ENCODE measurements at places on chromosomes 1 and 21. TPM values are rescaled to one million over a fixed set of nuclear protein-coding genes. Genes with fewer than 3 reads are reported as not detected.
A peak's percentile ranks its signal among the peaks of the same experiment; 100 is the strongest.

DNA sequence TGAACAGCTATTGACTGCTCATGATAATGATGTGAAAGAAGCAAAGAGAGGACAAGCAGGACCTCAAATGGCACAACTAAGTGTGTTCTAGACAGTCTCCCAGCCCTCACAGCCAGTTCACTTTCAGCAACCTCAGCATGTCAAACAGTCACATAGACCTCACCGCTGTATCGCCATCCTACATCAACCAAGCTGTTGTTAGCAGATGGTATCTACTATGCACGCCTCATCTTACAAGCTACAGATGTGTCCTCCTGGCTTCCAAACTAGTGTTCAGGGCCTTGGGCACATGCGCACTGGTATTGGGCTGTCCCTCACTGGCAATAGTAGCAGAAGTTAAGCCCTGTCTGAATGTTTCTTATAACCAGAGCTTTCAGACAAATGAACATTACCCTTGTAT lies 28.4 kb downstream of the EVI5 start:
- H3K27ac ChIP-seq = no peak overlapping the region
- no peaks in the 10 kb centered on the region for H3K27me3 ChIP-seq
- H3K4me3 ChIP-seq = no peak overlapping the region
- peaks cover 4% of the 10 kb centered on the region for H3K4me1 ChIP-seq

- H3K36me3 ChIP-seq = no peaks in the 10 kb centered on the region
- no peak overlapping the region for H3K4me3 ChIP-seq
- no peak overlapping the region for H3K27ac ChIP-seq
- H3K27me3 ChIP-seq = no peaks in the 10 kb centered on the region
- no peaks in the 10 kb centered on the region for H3K4me1 ChIP-seq
- DNase-seq = no peak
These were observed 83.4 kb upstream of the PLPPR4 start for GRCh38 chr1:99180915-99181314.

GRCh38 chr1:109160071-109160840 lies 46.3 kb downstream of the ELAPOR1 start:
- H3K4me3 ChIP-seq = no peak overlapping the region
- no peaks in the 10 kb centered on the region for H3K27me3 ChIP-seq
- no peaks in the 10 kb centered on the region for H3K36me3 ChIP-seq
- DNase-seq = no peak
- H3K4me1 ChIP-seq = peaks cover 13% of the 10 kb centered on the region

- no peak overlapping the region for H3K27ac ChIP-seq
- H3K4me1 ChIP-seq = no peaks in the 10 kb centered on the region
- no peaks in the 10 kb centered on the region for H3K27me3 ChIP-seq
- no peak overlapping the region for H3K4me3 ChIP-seq
- H3K36me3 ChIP-seq = no peaks in the 10 kb centered on the region
- DNase-seq = no peak
These were observed 8.4 kb upstream of the IL12RB2 start for GRCh38 chr1:67299296-67299695.

- H3K27me3 ChIP-seq = no peaks in the 10 kb centered on the region
- no peaks in the 10 kb centered on the region for H3K36me3 ChIP-seq
- H3K4me1 ChIP-seq = no peaks in the 10 kb centered on the region
- H3K4me3 ChIP-seq = no peak overlapping the region
These were observed 75.5 kb upstream of the VAMP3 start for GRCh38 chr1:7695497-7696117.

- H3K36me3 ChIP-seq = no peaks in the 10 kb centered on the region
- H3K4me3 ChIP-seq = no peak overlapping the region
- no peaks in the 10 kb centered on the region for H3K27me3 ChIP-seq
- no peak for DNase-seq
- H3K27ac ChIP-seq = no peak overlapping the region
These were observed 1.6 kb downstream of the OVAAL start for GRCh38 chr1:180560200-180560867.

GRCh38 chr21:39537571-39537970 lies 75.2 kb upstream of the B3GALT5 start:
- no peak overlapping the region for H3K27ac ChIP-seq
- H3K27me3 ChIP-seq = no peaks in the 10 kb centered on the region
- no peaks in the 10 kb centered on the region for H3K4me1 ChIP-seq
- no peak for DNase-seq
- H3K4me3 ChIP-seq = no peak overlapping the region
- H3K36me3 ChIP-seq = no peaks in the 10 kb centered on the region

- H3K27me3 ChIP-seq = no peaks in the 10 kb centered on the region
- DNase-seq = peak; percentile 88
- H3K4me3 ChIP-seq = no peak overlapping the region
- H3K36me3 ChIP-seq = no peaks in the 10 kb centered on the region
- peaks cover 49% of the 10 kb centered on the region for H3K4me1 ChIP-seq
These were observed 128.8 kb downstream of the ADSS2 start for GRCh38 chr1:244322791-244323521.

DNA sequence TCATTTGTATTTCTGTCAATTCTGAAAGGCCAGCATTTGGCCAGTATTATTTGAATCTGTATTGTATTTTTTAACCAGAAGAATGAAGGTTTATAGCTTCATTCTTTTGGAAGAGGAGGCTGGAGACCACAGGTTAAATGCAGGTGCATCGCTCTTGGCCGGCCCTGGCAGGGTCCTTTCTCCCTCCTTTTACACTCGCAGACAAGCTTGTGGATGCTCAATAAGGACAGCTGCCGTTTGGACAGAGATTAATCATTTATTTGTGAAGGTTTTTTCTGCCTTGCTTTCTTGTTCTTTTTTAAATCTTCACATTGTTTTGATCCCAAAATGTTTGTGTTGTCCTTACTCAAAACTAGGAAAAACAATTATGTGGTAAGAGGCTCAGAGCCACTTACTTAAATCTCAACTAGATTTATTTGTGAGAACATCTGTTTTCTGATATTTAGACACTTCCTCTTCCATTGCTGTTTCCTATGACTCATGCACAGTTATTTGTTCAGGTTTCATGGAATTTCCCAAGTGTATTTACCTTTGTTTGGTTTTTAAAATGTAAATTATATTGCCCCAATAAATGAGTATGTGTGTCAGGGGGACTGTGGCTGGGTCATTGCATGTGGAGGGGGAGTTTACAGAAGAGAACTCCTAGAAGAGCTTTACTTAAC lies 46.7 kb upstream of the LAMC2 start:
- no peaks in the 10 kb centered on the region for H3K4me1 ChIP-seq
- H3K27me3 ChIP-seq = peaks cover 9% of the 10 kb centered on the region
- no peak overlapping the region for H3K27ac ChIP-seq
- no peaks in the 10 kb centered on the region for H3K36me3 ChIP-seq

DNA sequence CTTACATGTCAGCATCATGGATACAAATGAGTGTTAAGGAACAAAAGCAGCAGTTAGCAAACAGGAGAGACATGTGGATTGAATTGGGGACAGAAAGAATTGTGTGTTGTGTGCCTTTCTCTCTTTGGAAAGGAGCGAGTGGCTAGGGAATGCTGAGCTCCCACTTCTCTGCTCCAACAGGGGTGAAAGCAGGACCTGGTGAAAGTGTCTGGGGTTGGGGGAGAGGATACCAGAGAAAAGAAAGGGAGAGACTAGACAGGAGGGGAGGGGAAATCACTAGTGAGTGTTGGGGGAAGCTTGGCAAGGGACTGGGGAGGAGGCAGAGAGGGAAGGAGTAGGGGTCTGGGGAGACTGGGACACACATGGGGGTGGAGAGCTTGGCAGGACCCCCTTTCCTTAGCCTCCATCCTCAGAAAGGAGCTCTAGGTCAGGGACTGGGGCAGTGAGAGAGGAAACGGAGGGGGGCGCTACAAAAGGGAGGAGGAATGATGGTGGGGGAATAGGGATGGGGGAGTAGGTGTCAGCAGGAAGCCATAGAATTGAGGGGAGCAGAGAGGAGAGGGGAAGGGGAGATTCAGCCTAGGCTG lies 2.2 kb downstream of the KIRREL1 start:
- no peaks in the 10 kb centered on the region for H3K36me3 ChIP-seq
- peaks cover 24% of the 10 kb centered on the region for H3K27me3 ChIP-seq
- H3K4me1 ChIP-seq = no peaks in the 10 kb centered on the region
- DNase-seq = no peak

- no peak for DNase-seq
- H3K27me3 ChIP-seq = no peaks in the 10 kb centered on the region
- no peak overlapping the region for H3K27ac ChIP-seq
- no peaks in the 10 kb centered on the region for H3K36me3 ChIP-seq
These were observed 852 bp downstream of the RGS7 start for GRCh38 chr1:241356187-241356518.

- peaks cover 17% of the 10 kb centered on the region for H3K4me1 ChIP-seq
- peak within 1 kb of the TSS; percentile 39 for H3K4me3 ChIP-seq
- H3K27ac ChIP-seq = peak within 1 kb of the TSS; percentile 81
- H3K27me3 ChIP-seq = no peaks in the 10 kb centered on the region
- H3K36me3 ChIP-seq = no peaks in the 10 kb centered on the region
These were observed at the start of gene MACF1 for GRCh38 chr1:39204441-39205081. Gene MACF1 (plus strand): TSS chr1:39204695. CDS start chr1:39205023, 328 bp downstream.

The ELF3 gene
- polyA plus RNA-seq = 0.03 TPM

The ZYG11A gene
- 14.0 TPM for polyA plus RNA-seq

The F5 gene
- polyA plus RNA-seq = not detected

The METTL18 gene
- 12.7 TPM for polyA plus RNA-seq

The AMY1B gene
- polyA plus RNA-seq = not detected

The LAPTM5 gene
- polyA plus RNA-seq = 22.2 TPM

The RIPPLY3 gene
- not detected for polyA plus RNA-seq

The MRPS15 gene
- 286 TPM for polyA plus RNA-seq

The BACE2 gene
- polyA plus RNA-seq = 0.16 TPM
